ENCODE measurements at places on chromosomes 1 and 21.

GRCh38 chr1:25731148-25731547 lies 68.8 kb upstream of the SELENON start:
- DNase-seq: no peak

DNA sequence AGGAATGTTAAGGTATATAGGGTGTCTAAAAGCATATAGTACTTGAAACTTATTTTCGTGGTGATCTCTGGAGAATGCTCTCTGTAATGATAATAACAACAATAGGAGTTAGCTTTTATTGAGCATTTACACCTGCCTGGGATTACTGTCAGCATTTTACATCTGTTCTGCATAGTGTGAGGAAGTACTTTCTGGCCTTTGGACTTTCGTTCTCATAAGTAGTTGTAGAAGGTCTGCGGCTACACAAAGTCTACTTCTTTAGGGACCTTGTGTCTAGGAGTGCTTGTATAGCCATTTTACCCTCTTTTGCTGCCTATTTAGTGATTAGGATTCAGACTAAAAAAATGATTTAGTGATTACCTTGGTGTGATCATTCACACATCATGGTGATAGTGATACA lies 103.6 kb upstream of the GPR52 start:
- DNase-seq: no peak

- no peak for DNase-seq
These were observed 286.5 kb upstream of the B3GALT2 start for GRCh38 chr1:193472838-193473398.

DNA sequence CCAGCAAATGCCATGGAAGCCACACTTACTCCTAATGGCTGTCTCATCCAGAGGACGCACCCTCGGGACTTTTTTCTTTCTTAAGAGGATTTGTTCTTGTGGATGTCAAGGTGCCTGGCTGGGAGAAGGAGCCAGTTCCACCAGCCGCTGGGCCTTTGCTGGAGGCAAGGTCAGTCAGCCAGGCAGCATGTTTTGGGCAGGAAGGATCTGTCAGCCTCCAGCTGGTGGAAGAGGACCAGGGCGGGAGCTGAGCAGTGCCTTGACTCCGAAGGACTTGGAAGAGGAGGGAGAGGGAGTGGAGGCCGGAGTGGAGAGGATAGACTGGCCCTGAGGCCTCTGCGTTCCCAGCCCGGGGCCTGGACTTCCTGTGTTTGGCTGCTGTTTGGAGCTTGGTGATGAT lies 5.7 kb downstream of the IGSF5 start:
- DNase-seq: no peak

DNA sequence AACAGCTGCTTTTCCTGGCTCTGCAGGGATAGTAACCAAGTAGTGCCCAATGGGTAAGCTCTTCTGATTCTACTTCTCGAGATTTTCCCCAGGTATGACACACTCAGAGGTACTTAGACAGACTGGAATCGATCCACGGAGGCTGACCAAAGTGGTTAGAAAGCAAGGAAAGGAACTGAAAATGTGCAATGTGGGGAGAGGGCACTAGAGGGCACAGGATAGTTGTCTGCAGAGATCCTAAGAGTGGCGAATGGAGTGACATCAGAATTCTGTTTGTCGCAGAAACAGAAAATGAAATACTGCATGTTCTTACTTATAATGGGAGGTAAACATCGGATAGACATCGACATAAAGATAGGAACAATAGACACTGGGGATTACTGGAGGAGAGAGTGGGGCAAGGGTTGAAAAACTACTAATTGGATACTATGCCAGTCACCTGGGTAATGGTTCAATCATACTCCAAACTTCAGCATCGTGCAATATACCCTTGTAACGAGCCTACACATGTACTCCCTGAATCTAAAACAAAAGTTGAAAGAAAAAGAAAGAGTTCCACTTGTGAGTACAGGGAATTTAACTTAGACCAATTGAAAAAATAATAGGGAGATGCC lies 23.3 kb downstream of the CYP2J2 start:
- peak; percentile 8 for DNase-seq

DNA sequence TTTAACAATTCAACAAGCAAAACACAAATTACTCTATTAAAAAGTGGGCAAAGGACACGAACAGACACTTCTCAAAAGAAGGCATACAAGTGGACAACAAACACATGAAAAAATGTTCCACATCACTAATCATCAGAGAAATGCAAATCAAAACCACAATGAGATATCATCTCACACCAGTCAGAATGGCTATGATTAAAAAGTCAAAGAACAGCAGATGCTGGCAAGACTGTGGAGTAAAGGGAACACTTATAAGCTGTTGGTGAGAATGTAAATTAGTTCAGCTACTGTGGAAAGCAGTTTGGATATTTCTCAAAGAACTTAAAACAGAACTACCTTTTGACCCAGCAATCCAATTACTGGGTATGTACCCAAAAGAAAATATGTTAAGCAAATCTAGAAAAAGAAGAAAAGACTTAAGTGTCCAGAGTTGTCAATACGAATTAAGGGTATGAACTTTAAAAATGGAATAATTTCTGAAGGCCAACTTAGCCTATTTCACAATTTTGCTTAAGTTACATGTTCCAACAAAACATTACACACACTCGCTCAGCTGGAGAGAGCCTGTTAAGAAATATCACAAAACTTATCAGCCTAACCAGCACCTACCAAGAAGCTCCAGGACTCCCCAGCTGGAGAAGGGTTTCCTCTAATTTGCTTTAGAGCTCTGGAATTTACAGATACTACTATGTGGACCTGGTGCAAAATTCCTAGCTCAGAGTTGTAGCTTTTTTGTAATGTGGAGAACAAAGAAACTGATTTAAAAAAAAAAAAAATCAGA lies 232.1 kb downstream of the DUSP10 start:
- no peak for DNase-seq

DNA sequence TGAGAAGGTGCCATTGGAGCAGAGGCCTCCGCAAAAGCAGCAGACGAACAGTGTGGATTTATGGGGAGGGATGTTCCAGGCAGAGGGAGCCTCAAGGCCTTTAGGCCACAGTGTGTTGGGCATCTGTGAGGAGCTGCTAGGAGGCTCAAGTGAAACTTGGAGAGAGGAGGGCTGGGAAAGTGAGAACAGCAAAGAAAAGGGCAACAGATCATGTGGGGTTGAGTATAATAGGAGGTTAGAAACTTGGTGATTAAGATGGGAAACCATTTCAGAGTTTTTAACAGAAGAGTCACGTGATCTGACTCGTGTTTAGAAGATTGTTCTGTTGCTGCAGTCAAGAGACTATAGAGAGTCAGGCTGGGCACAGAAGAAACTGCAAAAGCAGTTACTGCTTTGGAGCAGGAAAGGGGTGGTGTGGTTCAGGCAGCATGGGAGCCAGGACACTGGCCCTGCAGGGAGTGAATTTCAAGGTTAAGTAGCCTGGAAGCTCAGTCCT lies 277.0 kb downstream of the DISC1 start:
- no peak for DNase-seq

DNA sequence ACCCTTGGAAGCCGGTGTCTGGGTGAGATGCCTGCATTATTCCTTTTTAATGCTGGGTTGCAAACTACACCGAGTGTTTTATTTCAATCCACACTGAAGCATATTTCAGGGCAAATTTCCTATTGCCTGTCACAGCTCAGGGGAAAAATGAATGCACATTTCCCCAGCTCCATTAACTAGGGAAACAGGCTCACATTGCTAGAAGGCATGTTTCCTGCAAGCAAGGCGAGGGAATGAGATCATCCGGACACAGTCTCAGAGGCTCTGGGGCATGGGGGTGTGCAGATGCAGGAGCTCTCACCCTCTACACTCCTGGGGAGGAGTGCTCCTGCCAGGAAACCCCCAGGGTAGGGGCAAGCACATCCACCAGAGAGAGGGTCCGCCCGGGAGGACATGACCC lies 24.6 kb downstream of the SYT2 start:
- DNase-seq: no peak

DNA sequence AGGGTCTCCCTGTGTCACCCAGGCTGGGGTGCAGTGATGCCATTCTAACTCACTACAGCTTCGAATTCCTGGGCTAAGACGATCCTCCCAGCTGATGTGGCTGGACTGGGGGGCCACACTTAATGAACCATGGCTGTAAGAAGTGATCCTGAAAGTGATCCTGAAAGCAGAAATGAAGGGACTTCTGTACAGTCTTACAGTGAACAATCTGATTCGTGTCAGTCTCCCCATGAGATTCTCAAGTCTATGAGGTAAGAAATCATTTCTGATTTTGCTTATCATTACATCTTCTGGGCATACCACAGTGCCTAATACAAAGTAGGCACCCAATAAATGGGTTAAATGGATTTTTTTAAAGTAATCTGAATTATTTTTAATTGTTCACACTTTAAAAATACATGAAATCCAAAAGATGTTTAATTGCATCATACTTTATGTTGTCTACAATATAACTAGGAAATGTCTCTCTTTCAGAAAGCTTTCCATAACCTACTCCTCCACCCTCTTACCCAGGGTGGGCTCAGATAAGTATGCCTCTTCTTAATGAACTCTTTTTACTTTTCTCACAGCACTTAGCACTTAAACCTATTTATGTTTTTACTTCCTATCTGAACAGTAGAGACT lies 21.5 kb downstream of the TUT4 start:
- no peak for DNase-seq

- no peak for DNase-seq
These were observed 8.9 kb upstream of the KCNE1 start for GRCh38 chr21:34520764-34521508.

DNA sequence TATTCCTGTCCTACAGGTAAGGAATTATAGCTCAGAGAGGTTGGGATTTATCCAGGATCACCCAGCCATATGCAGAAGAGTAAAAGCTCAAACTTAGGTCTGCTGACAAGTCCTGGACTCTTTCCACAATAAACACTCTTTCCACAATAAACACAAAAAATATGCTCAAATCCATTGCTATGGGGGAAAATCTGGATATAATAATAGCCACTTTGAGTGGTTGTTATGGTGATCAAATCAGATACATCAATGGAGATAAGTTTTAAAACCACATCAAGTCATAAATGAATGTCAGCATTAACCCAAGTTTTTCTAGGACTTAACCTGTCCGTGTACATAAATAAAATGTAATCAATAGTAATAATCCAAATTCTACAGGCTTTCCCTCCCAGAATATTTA lies 22.3 kb upstream of the TTF2 start:
- no peak for DNase-seq

DNA sequence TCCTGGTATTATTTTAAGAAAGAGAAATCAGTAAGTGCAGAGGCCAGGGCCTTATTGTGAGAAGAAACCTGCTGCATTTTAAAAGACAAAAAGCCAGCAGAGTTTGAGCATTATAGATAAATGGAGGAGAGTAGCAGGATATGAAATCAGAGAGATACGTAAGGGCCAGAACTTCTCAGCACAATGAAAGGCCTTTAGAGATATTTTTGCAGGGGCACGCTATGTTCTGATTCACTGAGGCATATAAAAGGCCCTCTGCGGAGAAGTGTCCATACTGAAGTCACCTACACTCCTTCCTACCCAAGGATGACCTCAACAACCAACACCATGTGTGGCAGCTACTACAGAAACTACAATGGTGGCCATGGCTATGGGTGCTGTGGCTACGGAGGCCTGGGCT lies at the start of gene KRTAP6-3:
KRTAP6-3 (plus strand) TSS at position 301 of the 400 bp plus-strand sequence; CDS start at position 307, 6 bp downstream.
- DNase-seq: no peak

Data from hepatic stellate cell (primary cell).